A673 (cell line): ENCODE measurements at places on chromosomes 4 and X. TPM values are rescaled to one million over a fixed set of nuclear protein-coding genes. Genes with fewer than 3 reads are reported as not detected.

Gene MID1
- 5.6 and 7.0 TPM in 2 replicates for total RNA-seq

Gene SRPX
- 0.96 and 1.1 TPM in 2 replicates for total RNA-seq

Gene WDFY3
- total RNA-seq, result 42.9 and 43.4 TPM in 2 replicates

Gene ADH7
- total RNA-seq, result not detected in 2 replicates

Gene SORCS2
- total RNA-seq, result 0.04 and 0.06 TPM in 2 replicates

Gene CLIC2
- 1.7 and 2.7 TPM in 2 replicates for total RNA-seq

DNA sequence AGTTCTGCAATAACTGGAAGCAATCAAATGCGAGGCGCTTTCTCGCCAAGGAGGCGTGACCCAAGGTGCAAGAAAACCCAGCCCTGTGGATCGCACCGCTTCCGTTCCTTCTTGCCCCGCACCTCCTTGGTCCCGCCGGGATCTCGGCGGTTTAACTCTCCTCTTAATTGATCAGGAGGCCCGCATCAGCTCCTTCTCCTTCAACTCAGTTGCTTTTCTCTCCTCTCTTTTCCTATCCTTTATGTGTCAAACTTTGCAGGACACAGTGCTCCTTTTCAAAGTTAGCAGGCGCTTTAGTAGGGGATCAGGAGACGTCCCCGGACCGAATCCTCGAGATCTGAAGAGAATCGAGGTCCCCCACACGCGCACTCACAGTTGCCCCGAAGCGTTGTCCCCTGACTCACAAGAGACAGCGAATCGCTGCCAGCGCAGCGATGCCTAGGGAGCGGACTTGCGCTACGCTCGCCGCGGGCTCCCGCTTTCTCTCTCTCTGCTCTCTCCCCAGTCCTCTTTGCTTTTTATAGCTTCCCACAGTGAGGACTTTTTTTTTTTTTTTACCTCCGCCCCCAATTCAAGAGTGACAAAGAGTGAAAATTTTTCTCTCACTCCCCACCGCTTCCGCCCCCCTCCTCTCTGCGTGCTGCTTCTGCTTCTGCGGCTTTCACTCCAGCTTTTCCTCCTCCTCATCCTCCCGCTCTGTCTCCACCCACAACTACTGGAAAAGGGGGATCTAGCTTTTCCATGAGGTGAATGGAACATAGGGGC lies at the start of gene DKK2:
Gene DKK2, minus strand, starts transcription at position 495 of the 765 bp plus-strand sequence. CDS start 722 bp downstream, outside the sequence.
- peaks cover 6% of the 10 kb centered on the region for H3K4me1 ChIP-seq
- peak within 1 kb of the TSS; percentile 84 for H3K27ac ChIP-seq
- peak; percentile 86 for DNase-seq
- H3K4me3 ChIP-seq, result peak within 1 kb of the TSS; percentile 82

- peak overlapping the region; percentile 96 for H3K27ac ChIP-seq
- H3K4me1 ChIP-seq, result peaks cover 16% of the 10 kb centered on the region
- no peaks in the 10 kb centered on the region for H3K27me3 ChIP-seq
- DNase-seq, result no peak
- H3K4me3 ChIP-seq, result peak overlapping the region; percentile 77
- peaks cover 9% of the 10 kb centered on the region for H3K36me3 ChIP-seq
Measured at GRCh38 chr4:128812442-128813235, 3.1 kb downstream of the JADE1 start.

GRCh38 chr4:17328141-17328815 lies 183.6 kb downstream of the QDPR start:
- no peaks in the 10 kb centered on the region for H3K27me3 ChIP-seq
- H3K4me1 ChIP-seq, result peaks cover 15% of the 10 kb centered on the region
- H3K27ac ChIP-seq, result no peak overlapping the region
- no peak for DNase-seq

DNA sequence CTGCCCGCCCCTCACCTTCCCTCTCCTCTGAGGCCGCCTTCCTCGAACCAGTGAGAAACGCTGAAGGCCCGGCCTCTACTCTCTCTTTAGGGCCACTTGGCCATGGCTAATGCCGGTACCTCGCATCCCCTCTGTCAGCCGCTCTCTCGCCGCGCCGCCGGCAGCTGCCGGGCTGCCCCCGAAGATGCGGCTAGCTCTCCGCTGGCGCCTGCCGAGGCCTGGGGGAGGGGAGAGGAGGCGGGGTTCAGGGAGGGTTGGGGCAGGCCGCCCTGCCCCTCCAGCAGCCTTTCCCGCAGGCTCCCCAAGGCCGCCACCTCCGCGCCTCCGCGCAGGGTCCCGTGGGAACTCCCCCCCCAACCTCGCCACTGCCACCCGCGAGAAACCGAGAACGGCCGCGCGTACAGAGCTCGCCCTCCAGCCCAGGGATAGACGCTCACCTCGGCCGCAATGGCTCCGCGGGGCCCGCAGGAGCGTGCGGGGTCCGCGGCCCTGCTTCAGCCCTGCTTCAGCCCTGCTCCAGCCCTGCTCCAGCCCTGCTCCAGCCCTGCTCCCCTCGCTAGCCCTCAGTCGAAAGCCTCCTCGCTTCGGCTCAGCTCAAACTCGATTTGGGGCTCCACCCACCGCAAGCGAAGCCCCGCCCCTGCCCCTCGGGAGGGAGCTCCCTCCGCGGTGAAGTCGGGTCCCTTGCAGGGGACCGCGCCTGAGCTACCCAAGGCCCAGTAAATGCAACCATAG lies at the start of gene HUWE1:
Gene HUWE1, minus strand, starts transcription at position 569 of the 735 bp plus-strand sequence. CDS start 32,612 bp downstream, outside the sequence.
- H3K27me3 ChIP-seq, result no peaks in the 10 kb centered on the region
- DNase-seq, result peak; percentile 86
- H3K4me1 ChIP-seq, result no peaks in the 10 kb centered on the region
- no peaks in the 10 kb centered on the region for H3K36me3 ChIP-seq

DNA sequence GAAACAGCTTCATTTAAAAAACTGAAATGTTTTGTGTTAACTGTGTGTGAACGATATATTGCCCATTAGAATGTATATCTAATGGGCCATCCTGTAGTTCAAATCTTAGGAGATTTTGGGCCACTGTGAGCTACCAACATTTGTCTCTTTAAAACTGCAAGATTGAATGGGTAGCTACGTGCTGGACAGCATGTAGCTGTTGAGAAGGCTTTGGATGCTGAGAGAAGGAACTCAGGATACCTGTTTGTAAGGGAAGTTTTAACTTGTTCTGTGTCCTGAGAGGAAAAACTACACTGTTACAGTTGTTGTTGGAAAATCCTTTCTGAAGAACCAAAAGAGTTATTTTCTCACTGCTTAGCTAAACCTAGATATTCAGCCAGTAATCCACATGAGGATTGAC lies 45.9 kb downstream of the PDLIM5 start:
- DNase-seq, result no peak
- no peaks in the 10 kb centered on the region for H3K4me1 ChIP-seq
- H3K4me3 ChIP-seq, result no peak overlapping the region
- H3K27me3 ChIP-seq, result no peaks in the 10 kb centered on the region
- H3K27ac ChIP-seq, result peak overlapping the region; percentile 30
- H3K36me3 ChIP-seq, result peaks cover 8% of the 10 kb centered on the region

DNA sequence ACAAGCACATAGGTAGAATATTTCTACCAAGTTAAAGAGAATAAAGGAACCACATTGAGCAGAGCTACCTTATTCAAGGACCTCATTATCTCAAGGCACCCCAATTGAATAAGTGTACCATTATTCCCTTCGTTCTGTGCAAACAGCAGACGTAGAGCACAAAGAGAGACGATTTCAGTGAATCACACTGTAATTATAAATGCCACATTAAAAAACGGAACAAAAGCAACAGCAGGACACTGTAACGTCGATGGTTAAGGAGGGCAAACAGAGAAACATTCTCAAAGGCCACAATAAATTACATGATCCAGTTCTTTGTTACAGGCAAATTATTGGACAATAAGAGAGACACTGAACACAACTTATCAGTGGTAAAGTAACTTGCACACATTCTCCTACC lies 644.1 kb upstream of the TENM3 start:
- no peak overlapping the region for H3K4me3 ChIP-seq
- no peaks in the 10 kb centered on the region for H3K4me1 ChIP-seq
- H3K27me3 ChIP-seq, result peaks cover 22% of the 10 kb centered on the region

GRCh38 chrX:74458736-74459135 lies 37.4 kb downstream of the SLC16A2 start:
- no peak overlapping the region for H3K4me3 ChIP-seq
- DNase-seq, result peak; percentile 67
- H3K36me3 ChIP-seq, result no peaks in the 10 kb centered on the region
- no peaks in the 10 kb centered on the region for H3K27me3 ChIP-seq
- no peak overlapping the region for H3K27ac ChIP-seq

GRCh38 chr4:71992571-71993312 lies 39.1 kb upstream of the NPFFR2 start:
- H3K4me1 ChIP-seq, result no peaks in the 10 kb centered on the region
- no peaks in the 10 kb centered on the region for H3K36me3 ChIP-seq
- H3K4me3 ChIP-seq, result no peak overlapping the region
- no peaks in the 10 kb centered on the region for H3K27me3 ChIP-seq
- H3K27ac ChIP-seq, result no peak overlapping the region

GRCh38 chrX:121642415-121642814 lies 595.0 kb downstream of the GLUD2 start:
- no peak for DNase-seq
- no peaks in the 10 kb centered on the region for H3K4me1 ChIP-seq
- H3K27me3 ChIP-seq, result no peaks in the 10 kb centered on the region
- no peak overlapping the region for H3K4me3 ChIP-seq
- no peaks in the 10 kb centered on the region for H3K36me3 ChIP-seq

- no peak for DNase-seq
- H3K27me3 ChIP-seq, result no peaks in the 10 kb centered on the region
- no peak overlapping the region for H3K27ac ChIP-seq
- no peak overlapping the region for H3K4me3 ChIP-seq
- H3K36me3 ChIP-seq, result no peaks in the 10 kb centered on the region
Measured at GRCh38 chrX:105567082-105567481, 255.3 kb upstream of the NRK start.

- no peak for DNase-seq
- no peaks in the 10 kb centered on the region for H3K4me1 ChIP-seq
- H3K27ac ChIP-seq, result no peak overlapping the region
Measured at GRCh38 chrX:35374116-35374515, 424.0 kb upstream of the MAGEB16 start.

DNA sequence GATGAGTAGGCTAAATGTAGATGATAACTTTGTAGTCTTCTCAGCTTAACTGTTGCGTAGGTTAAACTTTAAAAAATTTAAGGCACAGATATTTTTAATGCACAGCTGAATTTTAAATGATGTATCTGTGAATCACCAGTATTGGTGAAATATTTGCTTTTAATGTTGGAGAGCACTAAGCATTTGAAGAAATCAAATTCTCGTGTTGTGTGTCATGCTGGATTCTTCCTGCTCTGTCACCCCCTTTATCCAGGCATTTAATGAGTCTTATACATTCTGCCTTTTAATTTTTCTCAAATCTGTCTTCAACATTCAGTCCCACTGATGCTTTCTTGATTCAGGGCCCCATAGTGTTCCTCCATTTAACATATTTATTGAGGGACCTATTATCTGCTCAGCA lies 76.7 kb downstream of the SLC4A4 start:
- no peak overlapping the region for H3K4me3 ChIP-seq
- no peaks in the 10 kb centered on the region for H3K4me1 ChIP-seq
- no peaks in the 10 kb centered on the region for H3K36me3 ChIP-seq

- no peak overlapping the region for H3K4me3 ChIP-seq
- no peaks in the 10 kb centered on the region for H3K36me3 ChIP-seq
- H3K4me1 ChIP-seq, result no peaks in the 10 kb centered on the region
Measured at GRCh38 chr4:144799486-144799885, 153.5 kb downstream of the HHIP start.

- no peaks in the 10 kb centered on the region for H3K36me3 ChIP-seq
- no peak overlapping the region for H3K4me3 ChIP-seq
- H3K27me3 ChIP-seq, result no peaks in the 10 kb centered on the region
- no peak for DNase-seq
- H3K4me1 ChIP-seq, result no peaks in the 10 kb centered on the region
Measured at GRCh38 chr4:34105311-34105710, 2139.0 kb downstream of the ARAP2 start.

DNA sequence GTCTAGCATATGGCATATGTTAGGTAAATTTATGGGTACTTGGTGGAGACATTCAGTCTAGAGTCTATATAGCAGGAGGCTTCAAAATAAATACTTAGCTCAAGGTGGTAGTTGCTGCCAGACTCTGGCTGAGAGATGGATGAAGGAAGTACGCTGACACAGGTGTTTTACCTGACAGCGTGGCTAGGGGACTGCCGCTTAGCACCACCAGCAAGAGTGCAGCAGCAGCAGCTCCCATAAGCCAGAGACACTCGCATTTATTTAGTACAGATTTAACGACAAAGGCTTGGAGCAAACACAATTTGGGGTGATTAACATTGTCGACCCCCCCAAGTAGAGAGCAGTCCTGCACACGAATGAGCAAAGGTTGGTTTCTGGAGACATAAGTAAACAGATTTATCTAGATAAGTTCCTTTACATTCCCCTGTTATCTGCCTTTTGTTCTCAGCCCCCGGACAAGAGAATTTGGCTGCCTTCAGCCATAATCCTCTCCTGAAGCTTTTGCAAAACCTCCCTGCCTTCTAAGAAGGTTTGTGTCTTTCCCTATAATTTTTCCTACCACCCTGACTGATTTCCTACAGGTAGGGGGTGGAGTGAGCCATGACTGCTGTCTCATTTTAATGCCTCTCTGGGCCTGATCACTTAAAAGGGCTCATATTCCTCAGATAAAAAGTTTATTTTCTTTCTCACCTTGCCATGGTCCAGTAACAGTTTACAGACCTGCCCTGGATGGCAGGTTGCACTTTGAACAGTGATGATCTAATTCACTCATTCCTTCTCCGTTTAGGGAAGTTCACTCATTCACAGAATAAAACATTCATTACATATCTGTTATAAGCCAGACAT lies 64.6 kb downstream of the RHOH start:
- no peaks in the 10 kb centered on the region for H3K27me3 ChIP-seq
- H3K4me1 ChIP-seq, result peaks cover 21% of the 10 kb centered on the region
- no peak for DNase-seq
- H3K27ac ChIP-seq, result no peak overlapping the region

- H3K27me3 ChIP-seq, result peaks cover 98% of the 10 kb centered on the region
- no peaks in the 10 kb centered on the region for H3K4me1 ChIP-seq
- no peaks in the 10 kb centered on the region for H3K36me3 ChIP-seq
- no peak overlapping the region for H3K27ac ChIP-seq
- H3K4me3 ChIP-seq, result no peak overlapping the region
- DNase-seq, result no peak
Measured at GRCh38 chr4:185018834-185019455, 655 bp downstream of the HELT start.

- DNase-seq, result peak; percentile 37
- H3K4me1 ChIP-seq, result no peaks in the 10 kb centered on the region
- no peak overlapping the region for H3K4me3 ChIP-seq
Measured at GRCh38 chrX:31706466-31706865, 634.6 kb upstream of the FTHL17 start.

- H3K4me3 ChIP-seq, result no peak overlapping the region
- no peaks in the 10 kb centered on the region for H3K4me1 ChIP-seq
- H3K27ac ChIP-seq, result no peak overlapping the region
- no peaks in the 10 kb centered on the region for H3K27me3 ChIP-seq
- H3K36me3 ChIP-seq, result no peaks in the 10 kb centered on the region
- DNase-seq, result peak; percentile 19
Measured at GRCh38 chrX:125089761-125090445, 229.8 kb upstream of the TEX13C start.

GRCh38 chrX:24575496-24575895 lies 71.7 kb downstream of the PCYT1B start:
- DNase-seq, result no peak
- no peaks in the 10 kb centered on the region for H3K4me1 ChIP-seq
- H3K4me3 ChIP-seq, result no peak overlapping the region
- peaks cover 32% of the 10 kb centered on the region for H3K27me3 ChIP-seq

DNA sequence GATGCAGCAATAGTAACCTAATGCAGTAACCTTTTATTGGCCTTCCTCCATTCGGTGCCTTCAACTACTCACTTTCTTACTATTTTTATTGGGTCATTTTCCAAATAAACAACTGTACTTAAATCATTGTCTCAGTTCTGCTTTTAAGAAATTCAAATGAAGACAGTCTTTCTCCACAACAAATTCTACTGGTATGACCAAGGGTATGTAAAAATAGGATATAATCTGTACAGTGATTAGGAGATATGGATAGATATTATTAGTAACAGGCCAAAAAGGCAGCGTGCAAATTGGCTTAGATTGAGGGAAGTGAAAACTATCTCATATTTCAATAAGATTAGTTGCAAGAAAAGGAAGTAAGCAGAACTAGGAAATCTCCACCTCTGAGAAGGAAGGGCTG lies 177.4 kb upstream of the PPP1R2C start:
- no peak for DNase-seq
- no peaks in the 10 kb centered on the region for H3K36me3 ChIP-seq
